ENCODE measurements at places on chromosomes 1 and 21. TPM values are rescaled to one million over a fixed set of nuclear protein-coding genes. Genes with fewer than 3 reads are reported as not detected.

- no peak for DNase-seq
Observed at GRCh38 chr1:230824919-230825721, 43.2 kb downstream of the C1orf198 start.

DNA sequence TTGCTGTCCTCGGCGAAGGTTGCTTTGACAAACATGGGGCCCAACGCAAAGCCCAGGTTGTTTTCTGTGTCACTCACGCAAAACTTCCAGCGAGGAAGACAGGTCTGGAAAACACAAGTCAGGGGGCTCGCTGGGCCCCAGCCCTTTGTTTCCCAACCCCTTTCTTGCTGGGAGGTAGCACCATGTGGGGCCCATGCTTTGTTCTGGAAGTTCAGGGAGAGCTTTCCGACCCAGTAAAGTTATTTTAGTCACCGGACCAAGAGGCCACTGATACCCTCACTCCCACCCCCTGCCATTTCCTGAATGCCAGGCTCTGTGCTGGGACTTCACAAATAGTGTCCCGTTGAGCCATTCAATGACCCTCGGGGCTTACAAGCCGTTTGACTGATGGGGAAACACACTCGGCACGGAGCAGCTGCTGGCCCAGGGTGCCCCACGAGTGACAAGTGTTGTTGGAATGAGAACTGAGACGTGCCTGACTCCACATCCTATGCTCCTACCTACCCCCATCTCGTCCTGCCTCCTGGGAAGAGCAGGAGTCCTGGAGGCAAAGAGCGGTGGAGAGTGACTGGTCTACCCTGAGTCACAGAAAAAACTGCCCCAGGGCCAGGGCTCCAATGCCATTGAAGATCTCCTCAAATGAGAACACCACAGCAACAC, 52.0 kb downstream of the ECE1 start:
- no peak for DNase-seq

DNA sequence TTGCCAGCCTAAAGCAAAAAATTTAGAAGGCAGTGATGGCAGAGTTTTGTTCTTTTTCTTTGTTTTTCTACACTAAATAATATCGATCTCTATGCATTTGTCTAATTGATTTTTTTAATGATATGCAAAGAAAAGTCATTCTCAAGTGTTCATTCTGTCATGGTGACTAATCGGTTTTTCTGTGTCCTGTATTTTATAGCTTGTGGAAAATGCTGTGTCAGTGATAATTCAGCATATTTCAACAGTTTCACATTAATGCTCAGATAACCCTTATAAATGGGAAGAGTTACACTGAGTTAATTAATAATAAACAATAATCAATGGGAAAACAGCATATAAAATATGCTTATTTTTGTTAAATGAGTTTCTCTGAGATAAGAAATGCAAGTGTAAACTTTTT, 824.9 kb downstream of the AMY1C start:
- DNase-seq = no peak

Gene TRIM46
- total RNA-seq = 3.5 TPM

Gene FMO3
- not detected for total RNA-seq

Gene GPR153
- 0.50 TPM for total RNA-seq

GRCh38 chr1:17409391-17409811, 30.1 kb downstream of the RCC2 start:
- no peak for DNase-seq

DNA sequence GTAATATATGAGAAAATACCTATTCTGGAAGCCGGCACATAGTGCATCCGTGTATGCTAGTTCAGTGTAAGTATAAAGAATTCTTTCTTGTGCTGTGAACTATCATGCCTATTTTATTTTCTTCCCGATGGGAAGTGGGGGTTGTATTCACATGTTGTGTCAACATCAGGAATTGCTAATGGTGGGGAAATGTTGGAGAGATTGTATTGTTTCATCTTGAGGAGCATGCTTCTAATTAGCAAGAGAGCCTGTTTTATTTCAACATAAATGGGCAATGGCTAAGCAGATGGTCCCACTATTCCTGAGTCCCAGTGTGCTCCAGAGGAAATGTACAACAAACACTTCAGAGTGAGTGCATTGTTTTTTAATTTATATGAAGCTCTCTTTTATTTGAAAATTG, 485.2 kb downstream of the PLPP3 start:
- DNase-seq = no peak

GRCh38 chr1:31412732-31413404, at the start of gene SERINC2:
Gene SERINC2 (plus strand): TSS chr1:31413213. CDS start chr1:31413266, 53 bp downstream.
- DNase-seq = peak; percentile 14
